Activated naive CD4-positive, alpha-beta T cell treated with anti-CD3 and anti-CD28 coated beads, Interleukin-2, amount 50 U/mL, for 16 hours (primary cell): ENCODE measurements at places on chromosomes 1 and 21.

- no peak for DNase-seq
Measured at GRCh38 chr1:119293797-119294196, 74.8 kb upstream of the HAO2 start.

DNA sequence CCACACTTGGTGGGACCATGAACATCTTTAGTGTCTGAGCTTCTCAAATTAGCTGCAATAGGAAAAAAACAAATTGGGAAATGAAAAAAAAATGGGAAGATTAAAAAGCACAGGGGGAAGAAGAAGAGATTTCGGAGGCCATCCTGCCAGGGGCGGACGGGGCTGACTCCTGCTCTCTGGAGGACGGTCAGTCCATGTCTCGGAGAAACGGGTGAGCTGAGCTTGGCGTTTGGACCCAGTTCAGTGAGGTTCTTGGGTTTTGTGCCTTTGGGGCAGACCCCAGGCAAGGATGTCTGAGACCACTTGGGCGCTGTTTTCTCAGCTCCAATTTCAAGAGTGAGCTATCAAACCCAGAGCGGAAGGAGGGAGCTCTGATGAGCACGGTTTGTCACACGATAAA lies 123.9 kb downstream of the PRDM2 start:
- DNase-seq = no peak

GRCh38 chr1:8702472-8702849 lies 115.0 kb downstream of the RERE start:
- DNase-seq = no peak

- DNase-seq = no peak
Measured at GRCh38 chr1:213940947-213941346, 46.8 kb upstream of the PROX1 start.

GRCh38 chr1:2970311-2971071 lies 50.8 kb upstream of the ACTRT2 start:
- DNase-seq = no peak

GRCh38 chr1:65704318-65704717 lies 88.4 kb upstream of the PDE4B start:
- no peak for DNase-seq

DNA sequence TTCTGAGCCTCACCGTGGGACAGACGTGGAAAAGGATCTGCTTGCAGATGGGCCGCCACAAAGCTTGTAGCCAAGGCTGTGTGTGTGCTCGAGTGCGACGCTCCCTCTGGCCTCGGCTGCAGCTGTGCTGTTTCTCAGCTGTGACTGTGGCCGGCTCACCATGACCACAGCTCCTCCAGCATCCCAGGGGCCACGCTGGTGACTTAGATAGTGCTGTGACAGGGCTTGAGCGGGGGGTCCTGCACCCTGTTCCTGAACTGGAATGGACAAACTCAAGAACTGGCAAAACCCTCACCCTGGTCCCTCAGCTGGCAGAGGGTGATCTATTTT lies 17.4 kb upstream of the ACTRT2 start:
- DNase-seq = no peak

GRCh38 chr1:225840713-225841112 lies 30.8 kb downstream of the EPHX1 start:
- no peak for DNase-seq

- no peak for DNase-seq
Measured at GRCh38 chr1:243930822-243931671, 81.0 kb upstream of the AKT3 start.
